Stimulated activated CD8-positive, alpha-beta memory T cell treated with anti-CD3 and anti-CD28 coated beads, Interleukin-4, amount 100 ng/mL, for 1 hour (primary cell): ENCODE measurements at places on chromosomes 1 and 21.

DNA sequence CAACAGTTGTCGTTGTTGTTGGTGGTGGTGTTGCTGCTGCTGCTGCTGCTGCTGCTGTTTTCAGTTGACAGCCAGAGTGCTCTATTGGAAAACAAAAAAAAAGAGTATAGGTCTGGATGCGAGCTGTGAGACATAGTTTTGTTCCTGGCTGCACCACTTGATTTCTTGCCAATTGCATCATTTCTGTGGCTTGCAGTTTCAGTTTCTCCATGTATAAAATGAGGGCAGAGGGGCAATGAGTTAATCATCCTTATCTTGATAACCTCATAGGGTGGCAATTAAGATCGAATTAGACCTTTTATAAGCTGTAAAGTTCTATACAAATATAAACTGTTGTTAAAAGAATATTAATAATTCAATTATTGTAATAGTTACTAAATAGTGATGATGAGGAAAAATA is 156.7 kb downstream of the DMRTA2 start:
- no peak for DNase-seq

DNA sequence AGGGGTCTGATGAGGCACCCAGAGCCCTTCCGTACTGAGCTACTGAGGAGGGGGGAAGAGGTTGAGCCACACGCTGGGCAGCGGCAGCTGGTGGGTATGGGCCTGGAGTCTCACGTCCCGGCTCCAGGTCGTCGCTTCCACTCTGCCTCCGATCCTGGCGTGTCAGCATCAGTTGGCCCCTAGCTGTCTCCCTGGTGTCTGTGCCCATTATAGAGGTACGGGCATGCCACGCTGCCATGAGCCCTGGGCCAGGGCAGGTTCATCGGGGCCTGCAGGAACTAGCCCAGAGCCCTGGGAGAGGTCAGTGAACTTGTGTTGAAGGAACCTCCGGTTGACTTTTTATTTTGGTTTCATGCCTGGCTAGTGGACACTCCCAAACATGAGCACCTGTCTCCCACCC is 18.2 kb downstream of the COQ8A start:
- DNase-seq, result no peak

DNA sequence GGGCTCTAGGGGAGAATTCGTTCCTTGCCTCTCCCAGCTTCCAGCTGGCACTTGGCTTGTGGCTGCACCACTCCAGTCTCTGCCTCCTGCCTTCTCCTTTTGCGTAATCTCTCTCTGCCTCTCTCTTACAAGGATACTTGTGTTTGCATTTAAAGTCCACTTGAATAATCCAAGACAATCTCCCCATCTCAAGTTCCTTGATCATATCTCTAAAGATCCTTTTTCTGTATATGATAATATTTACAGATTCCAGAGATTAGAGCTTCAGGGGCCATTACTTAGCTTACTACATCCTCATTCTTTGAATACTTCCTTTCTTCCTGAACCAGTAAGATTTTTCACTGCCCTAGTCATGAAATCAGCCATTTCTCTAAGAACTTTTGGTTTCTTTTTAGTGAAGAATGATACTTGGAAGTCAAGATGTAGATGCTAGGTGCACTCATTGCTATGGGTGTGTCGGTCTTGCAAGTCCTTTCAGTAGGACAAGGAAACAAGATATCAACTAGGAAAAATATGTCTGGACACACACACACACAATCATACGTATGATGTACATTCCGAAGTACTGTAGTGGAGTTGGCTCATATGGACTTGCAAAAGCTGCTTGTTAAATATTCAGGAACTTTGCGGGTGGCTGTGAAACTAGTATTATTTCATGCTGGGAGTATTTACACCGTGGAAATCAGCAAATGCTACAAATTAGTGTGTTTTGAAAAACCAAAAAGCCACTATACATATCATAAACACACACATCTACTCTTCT is 20.8 kb upstream of the RLF start:
- no peak for DNase-seq

DNA sequence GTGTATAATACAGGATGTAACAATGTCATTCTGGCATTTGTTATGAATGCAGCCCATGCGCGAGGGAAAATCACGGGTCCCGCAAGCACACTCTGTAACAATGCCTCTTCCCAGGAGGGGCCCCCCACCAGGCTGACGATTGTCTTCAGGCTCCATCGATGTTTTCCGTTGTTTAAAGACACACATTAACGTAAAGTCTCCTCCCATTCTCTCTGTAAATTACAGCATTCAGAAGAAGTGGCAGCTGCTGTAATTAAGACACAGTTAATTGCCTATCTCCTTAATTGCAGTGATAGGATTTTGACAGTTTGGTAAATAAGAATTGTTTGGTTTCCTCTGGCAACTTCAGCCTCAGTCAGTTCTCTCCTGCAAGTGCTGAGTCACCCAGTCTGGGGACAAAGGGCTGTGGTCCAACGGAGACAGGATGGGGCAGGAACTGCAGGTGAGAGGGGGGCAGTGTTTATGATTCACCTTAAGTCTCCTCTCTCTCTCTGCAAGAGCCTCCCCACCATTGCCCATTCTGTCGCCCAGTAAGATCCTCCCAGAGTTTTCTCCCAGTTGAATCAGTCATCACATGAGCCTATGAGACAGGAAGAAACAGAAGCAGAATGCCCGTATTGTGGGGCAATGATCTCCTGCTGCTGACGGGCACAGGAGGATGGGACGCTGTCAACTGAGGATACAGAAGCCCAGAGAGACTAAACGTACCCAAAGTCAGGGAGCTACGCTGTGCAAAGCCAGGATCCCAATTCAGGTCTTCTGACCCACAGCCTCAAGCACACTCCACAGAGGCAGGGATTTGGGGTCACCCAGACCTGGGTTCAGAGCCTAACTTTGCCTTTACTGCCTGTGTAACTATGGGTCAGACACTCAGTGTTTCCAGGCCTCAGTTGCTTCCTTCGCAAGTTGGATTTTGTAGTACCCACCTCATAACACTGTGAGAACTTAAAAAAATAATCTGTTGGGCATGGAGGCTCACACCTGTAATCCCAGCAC is 110.0 kb downstream of the ADSS2 start:
- no peak for DNase-seq

GRCh38 chr1:245153081-245153551 is 1.7 kb upstream of the KIF26B start:
- DNase-seq, result peak; percentile 25

DNA sequence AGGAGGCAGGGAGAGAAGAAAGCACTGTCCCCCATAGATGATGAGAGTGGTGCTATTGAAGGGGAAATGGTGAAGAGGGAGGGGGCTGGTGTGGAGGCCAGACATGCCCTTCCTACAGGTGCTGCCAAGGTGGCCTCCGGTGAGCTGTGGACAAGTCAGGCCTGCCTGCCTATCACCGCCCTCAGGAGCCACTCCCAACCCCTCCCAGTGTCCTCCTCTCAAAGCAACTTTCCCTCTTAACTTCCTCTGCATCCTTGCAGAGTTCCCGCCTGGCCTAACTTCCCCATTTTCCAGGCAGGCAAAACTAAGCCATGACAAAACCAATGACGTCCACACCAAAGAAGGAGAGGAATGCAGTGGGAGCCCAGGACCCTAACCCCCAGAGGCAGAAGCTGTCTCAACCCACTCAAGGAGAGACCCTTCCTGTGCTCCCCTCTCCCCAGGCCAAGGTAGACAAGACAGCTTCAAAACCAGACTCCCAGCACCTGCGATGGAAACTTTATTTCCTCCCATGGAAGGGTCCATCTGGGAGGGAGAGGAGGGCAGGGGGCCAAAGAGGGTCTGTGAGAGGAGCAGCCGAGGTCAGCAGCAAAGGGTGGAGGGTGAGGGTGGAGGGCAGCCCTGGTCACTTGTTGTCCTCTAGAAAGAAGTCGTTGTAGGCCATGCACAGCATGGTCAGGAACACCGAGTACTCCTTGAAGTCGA is 1.0 kb upstream of the S100A6 start:
- DNase-seq, result no peak

DNA sequence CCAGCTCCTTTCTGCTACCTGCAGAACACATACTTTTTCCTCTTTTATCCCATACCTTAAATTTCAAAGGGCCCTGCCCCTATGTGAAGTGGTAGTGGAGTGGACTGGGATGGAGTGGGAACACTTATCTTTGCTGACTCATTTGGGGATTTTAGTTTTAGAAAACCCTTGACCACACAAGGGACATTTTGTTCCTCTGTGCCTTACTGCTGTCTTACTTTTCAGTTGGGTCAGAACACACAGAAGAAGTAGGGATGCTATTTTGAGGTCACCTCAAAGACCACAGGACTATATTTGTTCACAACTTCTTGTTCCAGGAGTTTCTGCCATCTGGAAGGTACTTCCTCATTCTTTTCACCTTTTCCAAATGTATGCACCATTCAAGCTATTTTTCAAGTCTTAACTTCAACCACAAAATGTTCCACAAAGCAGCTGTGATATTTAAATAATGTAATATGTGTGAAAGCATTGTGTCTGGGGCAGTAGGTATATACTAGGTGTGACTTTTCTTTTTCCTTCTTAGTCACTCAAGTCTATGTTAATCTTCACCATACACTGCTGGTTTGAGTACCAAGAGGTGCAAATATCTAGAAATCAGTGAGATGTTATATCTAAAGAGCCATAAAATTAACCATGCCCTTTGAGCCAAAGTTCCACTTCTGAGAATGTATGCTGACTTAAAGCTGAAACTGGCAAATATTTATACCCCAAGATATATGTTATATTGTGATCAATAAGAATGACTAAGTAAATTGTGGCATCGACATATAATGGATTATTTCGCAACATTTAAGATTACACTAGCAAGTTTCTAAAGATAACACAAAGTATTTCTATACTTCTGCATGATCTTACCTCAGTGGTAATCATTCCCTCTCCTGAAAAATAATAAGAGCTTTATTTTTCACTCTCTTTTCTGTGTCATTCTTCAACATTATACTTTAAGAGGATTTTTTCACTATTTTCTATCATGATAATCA is 308.5 kb downstream of the MRPL39 start:
- DNase-seq, result no peak

DNA sequence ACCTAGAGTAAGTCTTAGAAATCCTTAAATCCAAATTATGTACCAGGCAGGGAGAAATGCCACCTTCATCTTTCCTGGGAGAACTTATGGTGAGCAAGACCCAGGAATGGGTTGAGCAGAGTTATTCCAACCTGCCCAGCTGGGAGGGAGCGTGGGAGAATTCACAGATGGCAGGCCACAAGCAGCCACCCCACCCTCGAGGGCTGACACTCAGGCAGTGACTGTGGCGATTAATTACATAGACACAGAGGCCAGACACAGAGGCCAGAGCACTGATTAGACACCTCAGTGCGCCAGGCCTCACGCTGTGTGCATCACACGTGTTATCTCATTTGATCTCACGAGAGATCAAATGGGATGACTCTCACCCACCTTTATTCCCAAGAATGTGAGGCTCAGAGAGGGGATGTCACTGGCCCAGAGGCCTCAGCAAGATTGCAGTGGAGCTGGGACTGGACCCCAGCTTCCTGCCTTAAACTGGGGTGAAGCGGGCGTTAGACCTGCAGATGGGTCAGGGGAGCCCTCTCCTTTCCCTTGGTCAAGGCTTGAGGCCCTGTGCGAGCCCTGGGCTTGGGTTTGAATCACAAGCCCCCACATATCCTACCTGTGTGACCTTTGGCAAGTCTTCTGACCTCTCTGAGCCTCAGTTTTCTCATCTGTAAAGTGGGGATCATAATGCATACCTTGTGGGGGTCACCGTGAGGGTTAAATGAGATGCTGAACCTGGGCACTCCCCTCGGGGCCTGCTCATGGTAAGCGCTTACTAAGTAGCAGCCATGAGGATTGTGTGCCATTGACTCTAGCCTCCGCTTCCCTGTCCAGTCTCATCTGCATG is 28.8 kb upstream of the PADI4 start:
- DNase-seq, result no peak

DNA sequence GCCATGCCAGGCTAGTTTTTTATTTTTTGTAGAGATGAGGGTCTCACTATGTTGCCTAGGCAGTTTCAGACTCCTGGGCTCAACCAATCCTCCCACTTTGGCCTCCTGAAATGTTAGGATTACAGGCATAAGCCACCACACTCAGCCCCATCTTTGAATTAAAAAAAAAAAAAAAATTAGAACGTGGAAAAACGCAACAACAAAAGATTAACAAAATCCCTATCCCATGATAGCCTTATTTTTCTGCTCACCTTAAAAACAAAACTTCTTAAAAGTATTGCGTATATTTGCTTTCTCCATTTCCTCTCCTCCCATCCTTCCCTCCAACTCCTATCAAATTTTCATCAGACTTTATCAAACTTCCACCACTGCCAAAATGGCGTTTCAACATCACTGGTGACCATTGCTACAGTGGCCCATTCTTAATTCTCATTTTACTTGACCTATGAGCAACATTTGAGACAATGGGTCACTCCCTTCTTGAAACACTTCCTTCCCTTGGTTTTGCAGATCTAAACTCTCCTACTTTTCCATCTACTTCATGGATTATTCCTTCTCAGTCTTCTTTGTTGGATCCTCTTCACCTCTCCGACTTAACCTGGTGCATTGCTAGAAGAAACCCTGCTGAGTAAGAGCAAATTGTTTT is 579 bp upstream of the ZNF684 start:
- no peak for DNase-seq

GRCh38 chr1:11156441-11156840 is 32.7 kb upstream of the ANGPTL7 start:
- no peak for DNase-seq

DNA sequence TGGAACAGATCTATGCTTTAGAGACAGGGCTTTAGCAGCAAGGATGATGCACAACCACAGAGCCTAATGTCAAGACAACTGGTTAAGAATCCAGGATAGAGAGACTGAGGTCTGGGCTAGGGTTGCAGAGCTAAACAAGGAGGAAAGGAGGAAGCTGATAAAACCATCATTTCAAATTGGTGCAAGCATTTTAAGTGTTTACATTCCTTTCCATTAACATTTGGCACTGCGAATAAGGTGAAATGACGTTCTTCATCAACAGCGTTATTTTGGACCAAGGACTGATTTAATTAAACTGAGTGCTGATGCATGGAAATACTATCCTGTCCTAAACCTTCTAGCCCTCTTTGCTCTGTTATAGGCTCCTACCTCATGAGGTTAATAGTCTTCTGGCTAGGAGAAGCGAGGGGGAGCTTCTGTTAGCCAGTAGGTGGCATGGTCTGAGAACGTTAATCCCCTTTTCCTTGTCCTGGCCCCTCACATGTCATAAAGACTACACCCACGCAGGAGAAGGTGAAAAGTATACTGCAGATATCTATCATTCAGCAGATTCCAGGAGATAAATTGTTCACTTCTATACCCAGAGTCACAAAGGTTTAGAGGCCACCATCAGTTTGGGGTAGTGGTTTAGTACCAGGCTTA is 7.6 kb upstream of the C1orf21 start:
- no peak for DNase-seq

DNA sequence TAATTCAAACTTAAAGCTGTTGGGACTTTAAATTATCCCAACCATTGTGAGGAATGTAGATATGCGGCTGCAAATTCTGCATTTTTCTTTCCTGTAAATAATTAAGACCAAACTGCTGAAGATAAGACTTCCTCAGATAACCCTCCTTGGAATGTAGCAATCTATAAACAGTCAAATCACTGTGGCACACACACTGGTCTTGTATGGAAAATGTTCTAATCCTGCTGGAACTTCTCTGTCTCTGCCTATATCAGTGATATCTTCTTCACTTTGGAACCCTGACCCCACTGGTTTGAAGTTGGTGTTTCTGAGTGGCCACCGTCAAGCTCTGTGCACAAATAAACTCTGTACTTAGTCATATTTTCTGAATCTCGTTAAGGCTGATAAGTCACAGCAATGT is 32.9 kb downstream of the HSF2BP start:
- DNase-seq, result no peak

- no peak for DNase-seq
Measured at GRCh38 chr1:19643602-19644394, at the start of gene NBL1. NBL1 (plus strand) TSS chr1:19644311; CDS start chr1:19655031, 10,720 bp downstream.
